ENCODE measurements at places on chromosomes 7 and 10.

DNA sequence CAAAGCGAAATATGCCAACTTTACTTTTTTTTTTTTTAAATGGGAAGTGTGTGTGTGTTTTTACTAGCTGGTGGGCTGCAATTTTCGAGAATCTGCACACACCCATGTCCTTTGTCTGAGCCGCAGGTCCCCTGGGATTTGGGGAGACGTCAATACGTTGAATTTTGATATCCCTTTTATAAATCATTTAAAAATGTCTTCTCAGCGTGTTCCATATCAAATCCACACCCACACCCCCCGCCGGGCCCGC lies 404 bp upstream of the FMC1 start:
- DNase-seq, result no peak

DNA sequence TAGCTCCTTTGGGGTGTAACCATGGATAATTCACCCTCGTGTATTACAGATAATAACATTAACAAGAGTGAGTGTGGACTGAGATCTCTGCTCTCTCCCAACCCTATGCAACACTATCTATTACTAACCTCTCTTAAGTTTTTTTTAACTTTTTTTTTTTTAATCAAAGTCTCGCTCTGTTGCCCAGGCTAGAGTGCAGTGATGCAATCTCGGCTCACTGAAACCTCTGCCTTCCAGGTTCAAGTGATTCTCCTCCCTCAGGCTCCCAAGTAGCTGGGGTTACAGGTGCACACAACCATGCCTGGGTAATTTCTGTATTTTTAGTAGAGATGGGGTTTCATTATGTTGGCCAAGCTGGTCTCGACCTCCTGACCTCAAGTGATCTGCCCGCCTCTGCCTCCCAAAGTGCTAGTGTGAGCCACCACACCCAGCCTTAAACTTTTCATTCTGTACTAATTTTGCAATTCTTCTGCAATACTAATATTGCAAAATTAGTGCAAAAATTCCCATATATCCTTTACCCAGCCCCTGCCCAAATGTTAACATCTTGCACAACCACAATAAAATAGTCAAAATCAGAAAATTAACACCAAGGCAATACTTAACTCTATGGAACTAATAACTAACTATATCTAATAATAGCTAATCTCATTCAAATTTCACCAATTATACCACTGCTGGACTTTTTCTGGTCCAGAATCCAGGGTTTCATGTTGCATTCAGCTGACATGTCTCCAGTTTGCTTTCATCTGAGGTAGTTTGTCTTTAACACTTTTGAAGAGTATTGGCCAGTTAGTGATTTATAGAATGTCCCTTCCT lies 66.5 kb upstream of the TCF7L2 start:
- DNase-seq, result no peak

DNA sequence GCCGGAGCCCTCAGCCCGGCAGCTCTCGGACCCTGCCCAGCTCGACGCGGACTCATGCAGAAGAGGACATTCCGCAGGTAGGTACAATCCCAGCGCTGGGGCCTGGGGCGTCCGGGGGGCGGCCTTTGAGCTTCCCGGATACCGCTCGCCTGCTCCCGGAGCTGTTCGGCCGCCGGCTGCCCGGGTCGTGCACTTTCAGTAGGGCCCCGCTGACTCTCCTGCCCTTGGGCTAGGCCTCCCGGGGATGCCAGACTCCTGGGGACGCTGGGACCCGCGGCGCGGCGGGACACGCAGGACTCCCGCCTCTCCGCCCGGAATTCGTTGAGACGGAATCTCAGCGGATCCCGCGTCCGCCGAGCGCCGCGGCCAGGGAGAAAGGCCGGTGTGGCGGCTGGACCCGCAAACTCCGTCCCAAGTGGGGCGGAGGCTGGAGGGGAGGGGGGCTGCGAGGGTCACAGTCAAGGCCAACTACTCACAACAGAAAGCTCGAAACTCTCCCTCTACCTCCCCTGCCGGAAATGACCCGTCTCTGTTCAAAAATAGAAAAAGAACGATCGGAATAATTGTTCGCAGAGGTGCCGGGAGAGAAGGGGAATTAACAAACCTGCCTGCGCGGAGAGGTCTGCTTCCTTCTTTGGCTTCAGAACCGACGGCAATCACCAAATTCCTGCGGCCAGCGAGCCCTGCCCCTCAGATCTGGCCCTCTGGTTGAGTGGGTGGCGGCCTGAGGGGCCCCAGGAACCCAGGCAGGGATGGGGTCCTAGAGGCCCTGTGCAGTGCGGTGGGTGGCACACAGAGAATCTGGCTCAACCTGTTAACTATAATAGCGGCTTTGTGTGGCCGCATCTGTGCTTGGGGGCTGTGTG lies 9.2 kb downstream of the TLX1 start:
- DNase-seq, result no peak

DNA sequence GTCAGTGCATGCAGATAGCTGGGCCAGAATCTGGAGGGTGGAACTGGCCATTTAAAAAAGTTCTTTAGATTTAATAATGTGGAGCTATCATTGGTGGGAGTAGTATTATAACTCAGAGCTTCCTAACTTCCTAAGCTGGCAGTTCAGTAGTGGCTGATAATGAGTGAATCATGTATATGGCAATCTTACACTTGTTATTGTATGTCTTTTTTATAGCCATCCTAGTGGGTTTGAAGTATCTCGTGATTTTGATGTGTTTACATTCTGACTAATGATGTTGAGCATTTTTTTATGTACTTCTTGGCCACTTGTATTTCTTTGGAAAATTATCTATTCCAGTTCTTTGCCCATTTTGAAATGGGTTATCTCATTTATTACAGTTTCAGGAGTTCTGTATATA lies 15.4 kb downstream of the TFAM start:
- DNase-seq, result no peak

GRCh38 chr7:4650433-4651047 lies 31.6 kb upstream of the FOXK1 start:
- no peak for DNase-seq

DNA sequence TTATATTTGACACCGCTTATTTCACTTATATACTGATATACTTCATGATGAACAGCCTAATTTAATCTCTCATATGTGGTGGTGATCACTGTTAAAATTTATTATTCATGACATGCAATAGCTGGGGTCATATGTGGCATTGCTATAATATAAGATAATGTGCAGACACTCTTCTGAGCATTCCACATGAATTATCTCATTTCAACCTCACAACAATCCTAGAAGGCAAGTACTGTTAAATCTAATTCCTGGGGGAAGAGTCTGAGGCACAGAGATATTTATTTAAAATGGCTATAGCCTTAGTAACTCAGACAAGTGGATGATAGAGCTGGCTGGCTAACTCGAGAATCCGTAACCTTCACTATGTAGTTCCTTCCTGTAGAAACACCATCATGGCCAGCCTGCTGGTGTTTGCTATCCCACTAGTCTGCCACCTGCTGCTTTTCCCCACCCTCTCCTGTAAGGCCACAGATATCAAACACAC lies 46.6 kb upstream of the A1CF start:
- DNase-seq, result no peak

DNA sequence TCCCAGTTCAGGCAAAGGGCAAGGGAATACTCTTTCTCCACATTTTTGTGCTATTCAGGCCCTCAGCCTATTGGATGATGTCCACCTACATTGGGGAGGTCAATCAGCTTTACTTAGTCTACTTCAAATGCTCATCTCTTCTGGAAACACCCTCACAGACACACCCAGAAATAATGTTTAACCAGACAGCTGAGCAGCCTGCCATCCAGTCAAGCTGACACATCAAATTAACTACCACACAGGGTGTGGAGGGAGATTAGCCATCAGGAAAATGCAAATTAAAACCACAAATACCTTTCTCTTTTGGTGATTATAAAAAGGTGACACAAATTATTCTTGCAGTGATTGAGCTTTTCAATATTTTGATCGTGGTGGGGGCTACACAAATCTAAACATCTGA lies 74.7 kb upstream of the FZD8 start:
- DNase-seq, result no peak

GRCh38 chr7:12481722-12482121 lies 78.1 kb upstream of the VWDE start:
- no peak for DNase-seq

- no peak for DNase-seq
Observed at GRCh38 chr7:22316914-22317313, 40.0 kb downstream of the RAPGEF5 start.

- DNase-seq, result no peak
Observed at GRCh38 chr10:128213156-128213555, 86.9 kb upstream of the MKI67 start.

GRCh38 chr10:59606551-59606961 lies 103.1 kb downstream of the SLC16A9 start:
- no peak for DNase-seq

DNA sequence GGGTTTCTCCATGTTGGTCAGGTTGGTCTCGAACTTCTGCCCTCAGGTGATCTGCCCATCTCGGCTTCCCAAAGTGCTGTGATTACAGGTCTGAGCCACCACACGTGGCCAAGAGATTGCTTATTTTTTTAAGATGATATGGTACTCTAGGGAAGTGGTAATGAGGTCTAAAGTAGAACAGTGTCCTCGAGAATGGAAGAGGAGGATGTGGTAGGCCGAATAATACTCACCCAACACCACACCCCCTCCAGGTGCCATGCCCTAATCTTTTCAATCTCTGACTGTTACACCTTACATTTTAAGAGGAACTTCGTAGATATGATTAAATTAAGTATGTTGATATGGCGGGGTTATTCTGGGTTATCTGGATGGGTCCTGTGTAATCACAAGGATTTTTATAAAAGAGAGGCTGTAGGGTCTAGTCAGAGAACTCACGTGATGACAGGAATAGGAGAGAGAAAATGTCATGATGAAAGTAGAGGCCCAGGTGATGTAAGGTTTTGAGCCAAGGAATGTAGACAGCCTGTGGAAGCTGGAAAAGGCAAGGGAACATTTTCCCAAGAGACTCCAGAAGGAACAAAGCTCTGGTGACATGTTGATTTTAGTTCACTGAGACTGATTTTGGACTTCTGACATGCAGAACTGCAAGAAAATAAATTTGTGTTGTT lies 29.5 kb downstream of the CDK13 start:
- DNase-seq, result no peak

- no peak for DNase-seq
Observed at GRCh38 chr7:739455-739982, 12.4 kb upstream of the PRKAR1B start.

- DNase-seq, result no peak
Observed at GRCh38 chr7:127658970-127659630, 7.1 kb downstream of the SND1 start.

DNA sequence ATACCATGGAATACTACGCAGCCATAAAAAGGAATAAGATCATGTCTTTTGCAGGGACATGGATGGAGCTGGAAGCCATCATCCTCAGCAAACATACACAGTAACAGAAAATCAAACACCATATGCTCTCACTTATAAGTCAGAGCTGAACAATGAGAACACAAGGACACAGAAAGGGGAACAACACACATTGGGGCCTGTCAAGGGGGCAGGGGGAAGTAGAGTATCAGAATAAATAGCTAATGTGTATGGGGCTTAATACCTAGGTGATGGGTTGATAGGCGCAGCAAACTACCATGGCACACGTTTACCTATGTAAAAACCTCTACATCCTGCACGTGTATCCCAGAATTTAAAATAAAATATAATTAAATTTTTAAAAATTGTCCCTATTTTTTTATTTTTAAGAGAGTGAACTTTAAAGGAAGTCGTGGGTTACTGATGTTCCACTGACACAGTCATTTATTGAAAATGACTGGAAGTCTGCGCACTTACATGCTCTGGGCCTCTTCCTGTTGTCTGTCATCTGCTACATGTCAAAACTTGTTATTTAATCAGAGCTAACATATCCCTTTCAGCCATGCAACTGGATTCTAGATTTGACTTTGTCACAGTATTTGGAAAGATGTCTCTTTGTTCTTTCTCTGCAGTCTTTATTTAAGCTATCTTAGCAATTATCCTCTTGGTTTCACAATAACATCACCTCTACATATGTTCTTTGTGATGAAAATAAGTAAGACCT lies 73.7 kb upstream of the ABCB5 start:
- DNase-seq, result no peak

DNA sequence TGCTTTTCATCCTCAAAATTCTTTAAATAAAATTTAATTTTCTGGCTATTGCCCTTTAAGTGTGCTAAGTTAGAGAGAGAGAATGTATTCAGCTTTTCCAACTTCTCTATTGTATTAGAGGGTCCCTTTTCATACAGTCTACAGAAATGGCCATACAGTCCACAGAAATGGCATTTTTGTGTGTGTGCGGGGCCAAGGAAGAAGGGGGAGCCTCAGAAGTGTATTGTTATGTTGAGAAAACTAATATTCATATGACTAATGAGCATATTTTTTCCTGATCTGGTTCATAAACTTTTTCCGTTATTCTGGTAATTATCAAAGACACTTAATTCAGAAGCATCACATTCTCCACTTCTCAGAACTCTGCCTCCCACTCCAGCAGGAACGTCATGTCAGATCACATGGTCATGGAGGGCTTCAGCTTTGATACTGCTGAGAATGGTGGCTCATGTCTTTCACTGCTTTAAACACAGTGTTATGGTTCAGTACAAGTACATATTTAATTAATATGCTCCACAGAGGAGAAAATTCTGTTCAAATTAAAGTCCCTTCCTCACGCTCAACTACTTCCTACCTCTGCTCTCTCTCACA lies 37.1 kb downstream of the ELMO1 start:
- DNase-seq, result no peak

- no peak for DNase-seq
Observed at GRCh38 chr10:1515780-1516491, 221.4 kb downstream of the ADARB2 start.

GRCh38 chr10:50373821-50374501 lies 122.6 kb upstream of the ASAH2 start:
- DNase-seq, result no peak

- DNase-seq, result no peak
Observed at GRCh38 chr7:108299251-108299973, 156.8 kb downstream of the NRCAM start.
